Adipocyte (in vitro differentiated cells): ENCODE measurements at places on chromosomes 16 and 17.

DNA sequence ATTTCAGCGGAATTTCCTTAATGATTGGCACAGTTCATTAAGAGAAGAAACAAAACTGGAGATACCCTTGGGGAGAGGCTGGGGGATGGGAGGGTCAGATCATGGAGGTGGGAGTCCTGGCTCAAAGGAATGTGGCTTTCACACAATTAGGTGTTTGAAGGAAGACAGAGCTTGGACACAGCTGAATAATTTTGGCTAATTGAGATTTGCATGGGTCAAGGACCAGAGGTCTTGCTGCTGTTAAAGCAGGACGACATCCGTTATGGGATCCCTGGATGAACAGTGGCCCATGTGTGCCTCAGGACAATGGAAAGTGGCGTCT, 160.3 kb downstream of the HS3ST3B1 start:
- DNase-seq, result no peak

DNA sequence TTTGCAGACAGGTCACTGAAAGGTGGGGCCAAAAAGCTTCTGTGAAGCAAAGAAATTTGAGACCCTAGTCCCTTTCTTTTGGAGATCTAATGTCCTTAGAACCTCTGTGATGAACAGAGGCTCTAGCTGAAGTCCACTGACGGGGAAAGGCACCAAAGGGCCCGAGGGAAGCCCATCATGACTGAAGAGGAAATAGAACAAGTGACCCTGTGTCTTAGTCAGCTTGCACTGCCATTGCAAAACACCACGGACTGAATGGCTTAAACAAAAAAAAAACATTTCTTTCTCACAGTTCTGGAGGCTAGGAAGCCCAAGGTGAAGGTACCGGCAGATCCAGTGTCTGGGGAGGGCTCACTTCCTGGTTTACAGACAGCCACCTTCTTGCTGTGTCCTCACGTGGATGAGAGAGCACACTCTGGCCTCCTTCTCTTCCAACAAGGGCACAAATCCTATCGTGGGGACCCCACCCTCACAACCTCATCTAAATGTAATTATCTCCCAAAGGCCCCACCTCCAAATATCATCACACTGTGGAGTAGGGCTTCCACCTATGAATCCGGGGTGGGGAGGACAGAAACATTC, 24.3 kb upstream of the ASGR2 start:
- DNase-seq, result no peak

DNA sequence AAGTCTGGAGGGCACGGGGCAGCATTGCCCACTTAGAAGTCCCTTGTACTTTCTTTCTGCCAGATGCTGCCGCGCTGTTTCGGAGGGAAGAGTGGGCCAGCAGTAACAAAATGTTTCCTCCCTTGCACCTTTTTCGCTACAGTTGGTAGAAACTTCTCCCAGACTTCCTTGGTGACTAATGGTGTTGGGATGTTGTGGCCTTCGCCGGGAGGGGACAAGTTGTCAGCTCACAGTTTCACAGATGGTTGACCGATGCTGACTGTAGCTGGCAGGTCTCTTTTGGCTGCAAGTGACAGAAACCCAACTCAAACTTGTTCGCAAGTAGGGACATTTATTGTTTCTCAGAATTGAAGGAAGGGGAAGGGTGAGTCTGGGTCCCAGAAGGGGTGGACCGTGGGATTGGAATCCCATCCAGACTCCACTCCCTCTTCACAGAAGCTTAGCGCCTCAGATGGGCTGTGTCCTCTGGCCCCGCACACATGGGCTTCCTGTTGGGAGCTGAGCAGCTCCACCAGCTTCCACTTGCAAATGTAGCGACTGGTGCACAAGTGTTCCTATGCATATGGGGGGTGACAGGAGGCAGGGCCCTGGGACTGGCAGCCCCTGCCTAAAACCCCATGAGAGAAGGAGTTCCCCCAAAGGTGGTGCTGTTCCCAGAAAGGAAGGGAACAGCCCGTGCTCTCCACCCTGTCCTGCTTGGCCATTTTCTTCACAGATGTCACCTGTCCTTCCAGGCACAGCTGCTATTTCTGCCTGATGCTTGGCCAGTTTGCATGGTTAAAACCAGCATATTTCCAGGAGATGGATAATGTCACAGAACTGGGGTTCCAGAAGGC, 30.9 kb upstream of the RPRML start:
- no peak for DNase-seq

DNA sequence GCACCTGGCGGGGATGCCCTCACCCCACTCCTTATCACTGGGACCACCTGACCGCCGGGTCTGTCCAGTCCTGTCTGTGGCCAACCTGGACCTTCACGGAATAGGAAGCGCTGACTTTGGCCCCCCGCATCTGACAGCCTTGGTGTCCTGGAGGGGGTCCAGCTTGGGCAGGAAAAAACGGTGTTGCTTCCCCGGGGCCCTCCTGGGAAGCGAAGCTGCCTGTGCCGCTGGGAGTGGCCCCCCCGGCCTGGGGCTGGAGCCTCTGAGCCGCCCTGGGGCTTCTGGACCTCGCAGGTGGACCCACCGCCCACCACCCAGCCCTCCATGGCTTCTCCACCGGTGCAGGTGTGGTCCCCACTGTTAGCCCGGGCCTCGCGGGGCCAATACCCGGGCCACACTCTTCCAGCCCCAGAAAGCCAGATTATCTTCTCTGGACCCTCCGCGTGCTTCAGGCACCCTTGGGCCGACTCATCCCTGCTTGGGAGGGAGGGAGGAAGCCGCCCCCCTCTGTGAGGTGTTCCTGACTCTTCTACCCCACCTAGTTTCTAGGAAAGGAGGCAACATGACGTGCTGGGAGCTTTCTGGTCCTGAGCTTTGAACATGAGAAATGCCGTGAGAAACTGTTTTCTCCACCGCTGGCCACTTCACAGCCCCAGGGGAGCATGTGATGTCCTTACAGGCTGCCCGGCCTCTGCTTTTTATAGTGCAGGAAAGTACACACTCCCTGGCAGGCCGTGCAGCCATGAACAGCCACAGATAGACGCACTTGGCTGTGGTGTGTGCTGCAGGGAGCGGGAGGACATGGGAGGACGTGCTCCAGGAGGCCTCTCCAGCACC, 1.1 kb downstream of the C1QTNF1 start:
- DNase-seq, result no peak

GRCh38 chr17:43791589-43791988, 11.4 kb downstream of the CFAP97D1 start:
- peak; percentile 24 for DNase-seq

DNA sequence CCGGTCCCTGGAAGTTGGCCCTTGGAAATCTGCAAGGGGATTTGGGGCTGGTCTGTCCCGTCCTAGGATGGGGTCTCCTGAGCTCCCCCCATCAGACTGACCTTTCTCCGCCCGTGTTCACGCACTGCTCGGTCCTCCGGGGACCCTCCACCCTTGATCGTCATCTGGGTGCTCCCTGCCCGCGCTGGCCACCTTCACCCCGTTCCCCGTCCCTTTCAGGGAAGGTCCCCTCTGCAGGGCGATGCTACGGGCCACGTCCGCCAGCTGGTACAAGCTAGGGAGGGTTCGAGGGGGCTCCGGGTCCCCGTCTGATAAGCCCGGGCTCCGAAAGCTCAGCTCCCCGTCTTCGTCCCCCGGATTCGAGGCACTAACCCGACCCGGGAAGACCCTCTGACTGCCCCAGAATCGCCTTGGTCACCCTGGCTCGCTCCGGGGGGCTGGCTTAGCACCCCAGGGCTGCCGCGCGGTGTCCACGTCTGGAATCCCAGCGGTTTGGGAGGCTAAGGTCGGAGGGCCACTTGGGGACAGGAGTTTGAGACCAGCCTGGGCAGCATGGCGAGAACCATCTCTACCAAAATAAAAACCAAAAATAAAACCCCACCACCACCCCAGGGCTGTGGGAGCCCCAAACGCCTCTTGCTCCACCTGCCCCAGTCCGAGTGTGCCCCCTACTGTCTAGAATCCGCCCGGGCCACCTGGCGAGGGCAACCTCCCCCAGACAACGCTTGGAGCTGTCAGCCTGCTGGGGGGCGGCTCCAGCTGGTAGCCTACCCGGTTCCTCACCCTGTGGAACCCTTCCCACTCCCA, 1.1 kb upstream of the SLC43A2 start:
- peak; percentile 49 for DNase-seq

- no peak for DNase-seq
These were observed 9.3 kb downstream of the ACSM2B start for GRCh38 chr16:20566864-20567263.

- DNase-seq, result no peak
These were observed 3.0 kb upstream of the MT1A start for GRCh38 chr16:56635441-56635967.

GRCh38 chr16:60739737-60740683, 1296.2 kb downstream of the CDH8 start:
- no peak for DNase-seq

- DNase-seq, result no peak
These were observed 48.7 kb downstream of the GSG1L start for GRCh38 chr16:28014851-28015250.

GRCh38 chr17:21194226-21194625, 19.7 kb downstream of the TMEM11 start:
- DNase-seq, result no peak

GRCh38 chr17:50889528-50890118, 23.5 kb upstream of the TOB1 start:
- no peak for DNase-seq

- peak; percentile 39 for DNase-seq
These were observed 29.6 kb downstream of the NFAT5 start for GRCh38 chr16:69595127-69596036.

GRCh38 chr16:31141489-31142108, 6.1 kb upstream of the PRSS8 start:
- DNase-seq, result no peak

GRCh38 chr17:17508019-17508535, 11.9 kb upstream of the RASD1 start:
- no peak for DNase-seq

DNA sequence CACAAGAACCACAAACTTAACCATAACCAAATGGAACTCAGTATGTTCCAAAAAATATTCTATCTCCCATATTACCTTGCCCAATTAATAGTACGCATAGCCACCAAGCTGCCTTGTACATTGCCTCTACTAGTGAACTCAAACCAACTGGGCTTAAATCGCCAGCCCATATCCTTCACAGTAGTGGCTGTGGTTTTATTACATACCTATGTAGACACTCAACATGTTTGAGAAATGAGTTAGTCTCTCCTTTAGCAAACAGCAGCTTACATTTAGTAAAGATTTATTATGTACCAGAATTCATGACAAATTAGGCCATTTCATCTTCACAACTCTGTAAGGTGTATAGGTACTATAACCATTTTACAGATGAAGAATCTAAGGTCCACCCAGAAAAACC, 41.4 kb downstream of the GRB2 start:
- peak; percentile 80 for DNase-seq

DNA sequence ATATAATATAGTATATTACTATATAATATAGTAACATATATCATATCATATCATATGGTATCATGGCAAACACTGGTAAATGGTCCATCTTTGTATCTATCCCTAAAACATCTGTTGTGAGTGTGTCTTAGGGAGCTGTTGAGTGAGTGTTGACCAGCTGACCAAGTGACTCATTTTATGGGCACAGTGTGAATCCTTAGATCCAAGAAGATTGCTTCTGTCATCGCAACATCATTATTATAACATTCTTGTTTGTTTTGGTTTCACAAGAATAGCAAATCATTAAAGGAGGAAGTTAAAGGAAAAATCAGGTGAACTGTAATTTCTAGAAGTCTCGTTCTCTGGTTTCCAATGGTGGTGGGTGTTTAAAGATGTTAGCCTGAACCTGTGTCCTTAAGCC, 11.7 kb upstream of the MAF start:
- DNase-seq, result no peak

- no peak for DNase-seq
These were observed 482.8 kb downstream of the CDH13 start for GRCh38 chr16:83109490-83110125.

- no peak for DNase-seq
These were observed 8.4 kb upstream of the PRR29 start for GRCh38 chr17:63989622-63990345.

DNA sequence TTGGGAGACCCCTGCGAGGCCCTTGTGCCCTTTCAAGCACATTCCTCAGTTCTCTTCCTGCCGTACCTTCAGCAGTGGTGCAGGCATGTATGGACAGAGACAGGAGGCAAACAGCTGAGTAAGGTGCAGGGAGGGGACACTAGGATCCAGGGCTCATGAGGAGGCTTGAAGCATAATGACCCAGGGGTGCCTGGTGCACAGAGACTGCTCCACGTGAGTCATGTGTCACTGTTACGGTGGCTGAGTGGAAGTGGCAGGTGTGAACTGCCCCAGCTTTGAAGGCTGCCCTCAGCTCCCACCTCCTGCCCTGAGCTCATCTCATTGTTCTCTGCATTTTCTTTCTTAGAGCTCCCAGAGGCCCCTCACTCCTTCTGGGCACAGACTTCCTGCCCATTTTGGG, 124.8 kb downstream of the NTN1 start:
- DNase-seq, result no peak

- DNase-seq, result no peak
These were observed 828.9 kb downstream of the CDH11 start for GRCh38 chr16:64292953-64293352.

- DNase-seq, result no peak
These were observed 16.1 kb upstream of the CRHR1 start for GRCh38 chr17:45768000-45768399.

DNA sequence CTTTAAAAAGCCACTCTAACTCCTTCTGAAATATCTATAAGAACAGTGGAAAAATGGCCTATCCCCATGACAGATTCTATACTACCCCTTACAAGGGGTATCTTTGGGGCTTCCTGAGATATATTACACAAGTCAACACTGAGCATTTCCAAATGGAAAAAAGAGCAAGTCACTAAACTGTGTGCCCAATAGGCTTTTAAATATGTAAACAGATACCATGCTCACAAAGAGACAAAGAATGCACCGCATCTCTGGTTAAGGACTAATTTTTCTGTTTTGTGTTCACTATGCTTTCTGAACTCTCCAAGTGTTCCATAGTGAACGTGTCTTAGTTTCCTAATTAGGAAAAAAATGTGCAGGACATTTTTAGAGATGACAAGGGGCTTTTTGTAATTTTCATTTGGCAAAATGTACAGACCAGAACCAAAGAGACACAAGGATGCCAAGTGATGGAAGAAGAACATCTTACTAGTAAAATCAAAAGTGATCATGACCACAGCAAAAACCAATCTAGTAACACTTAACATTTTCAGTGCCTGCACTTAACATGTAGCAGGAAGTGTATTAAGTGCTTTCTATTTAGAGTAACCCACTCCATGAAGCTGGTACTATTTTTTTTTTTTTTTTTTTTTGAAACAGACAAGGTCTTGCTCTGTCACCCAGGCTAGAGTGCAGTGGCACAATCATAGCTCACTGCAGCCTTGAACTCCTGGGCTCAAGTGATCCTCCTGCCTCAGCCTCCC, 21.5 kb downstream of the MYH11 start:
- DNase-seq, result peak; percentile 8

- DNase-seq, result peak; percentile 86
These were observed 118.9 kb downstream of the AATF start for GRCh38 chr17:37067555-37068111.

- no peak for DNase-seq
These were observed 216.1 kb downstream of the ENGASE start for GRCh38 chr17:79290726-79291125.
